Esophagus squamous epithelium (tissue), 5 donors: ENCODE measurements at places on chromosomes 3 and 15.

- no peak for DNase-seq
Observed at GRCh38 chr15:52515343-52515742, 13.3 kb downstream of the MYO5A start.

- no peak for DNase-seq
Observed at GRCh38 chr3:189272500-189273119, 100.8 kb downstream of the TPRG1 start.

DNA sequence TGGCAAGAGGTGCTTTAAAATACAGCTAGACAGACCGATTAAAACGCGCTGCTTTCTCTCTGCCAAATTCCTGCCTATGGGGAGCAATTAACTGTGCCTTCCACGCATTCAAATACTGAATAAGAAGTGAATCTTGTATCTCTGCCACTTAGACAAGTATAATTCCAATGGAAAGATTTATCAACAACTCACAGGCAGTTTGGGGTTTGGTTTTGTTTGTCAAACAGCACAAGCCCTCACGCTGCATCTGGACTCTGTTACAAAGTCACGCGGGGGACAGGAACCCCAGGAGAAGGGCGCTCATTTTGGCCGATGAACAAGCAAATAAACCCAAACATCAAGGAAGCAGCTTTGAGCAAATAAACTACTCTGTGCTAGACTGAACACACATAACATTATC, 61.8 kb upstream of the TMCO5A start:
- no peak for DNase-seq

DNA sequence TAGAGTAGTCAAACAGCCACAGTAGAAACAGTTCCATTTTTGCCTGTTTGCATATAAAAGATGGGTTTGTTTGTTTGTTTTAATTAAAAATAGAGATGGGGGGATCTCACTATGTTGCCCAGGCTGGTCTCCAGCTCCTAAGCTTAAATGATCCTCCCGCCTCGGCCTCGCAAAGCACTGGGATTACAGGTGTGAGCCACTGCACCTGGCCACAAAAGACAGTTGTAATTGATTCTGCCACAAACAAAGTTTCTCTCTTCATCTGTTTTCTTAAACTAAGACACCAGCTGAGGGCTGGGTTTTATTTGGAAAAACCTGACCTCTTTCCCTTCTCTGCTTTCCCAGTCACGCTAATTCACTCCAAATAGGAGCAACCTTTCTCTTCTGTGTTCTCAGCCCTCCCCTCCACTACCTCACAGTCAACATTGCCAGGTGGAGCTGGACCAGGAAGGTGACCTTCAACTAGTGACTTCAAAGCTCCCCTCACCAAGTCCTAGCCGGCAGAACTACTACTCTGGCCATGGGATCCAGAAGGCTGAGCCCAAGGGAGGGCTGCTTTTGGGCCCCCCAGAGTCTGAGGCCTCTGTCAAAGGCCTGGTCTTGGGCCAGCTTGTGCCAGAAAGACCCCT, 1.5 kb upstream of the IDH2 start:
- no peak for DNase-seq

DNA sequence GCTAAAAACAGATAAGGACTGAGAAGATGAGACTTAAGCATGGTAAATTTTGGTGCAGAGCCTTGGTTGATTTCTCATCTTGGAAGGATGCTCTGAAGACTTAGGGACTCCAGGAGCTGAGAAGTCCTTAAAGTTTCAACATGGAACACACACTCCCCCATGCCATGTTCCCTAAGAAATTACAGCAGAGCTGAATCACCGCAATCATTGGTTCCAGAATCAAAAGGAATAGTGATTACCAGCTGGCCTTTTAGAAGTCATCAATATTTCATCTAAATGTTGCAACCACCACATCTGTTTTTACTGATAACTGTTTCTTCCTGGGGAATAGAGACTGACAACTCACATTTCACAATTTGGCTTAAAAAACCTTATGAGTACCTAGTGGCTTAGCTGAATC, 229.3 kb downstream of the MINAR1 start:
- no peak for DNase-seq

GRCh38 chr3:154427685-154428285, 2.2 kb downstream of the GPR149 start:
- DNase-seq = no peak

GRCh38 chr3:130841357-130841756, 52.5 kb upstream of the ATP2C1 start:
- DNase-seq = no peak

- no peak for DNase-seq
Observed at GRCh38 chr3:80553211-80553610, 785.4 kb upstream of the ROBO1 start.

DNA sequence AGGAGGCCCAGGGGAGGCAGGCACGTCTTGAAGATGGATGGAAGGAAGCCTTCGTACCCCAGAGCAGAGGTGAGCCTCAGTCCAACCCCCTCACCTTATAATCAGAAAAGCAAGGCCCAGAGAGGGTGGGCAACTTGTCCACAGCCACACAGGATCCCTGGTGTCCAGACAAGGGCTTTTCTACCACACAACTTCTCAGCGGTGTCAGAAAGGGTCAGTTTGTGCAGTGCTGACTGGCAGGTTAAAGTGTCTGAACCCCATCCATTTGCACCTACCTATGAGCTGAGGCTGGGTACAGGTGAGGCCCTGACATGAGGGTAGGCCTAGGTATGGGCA, 8.6 kb downstream of the IGDCC3 start:
- DNase-seq = no peak

DNA sequence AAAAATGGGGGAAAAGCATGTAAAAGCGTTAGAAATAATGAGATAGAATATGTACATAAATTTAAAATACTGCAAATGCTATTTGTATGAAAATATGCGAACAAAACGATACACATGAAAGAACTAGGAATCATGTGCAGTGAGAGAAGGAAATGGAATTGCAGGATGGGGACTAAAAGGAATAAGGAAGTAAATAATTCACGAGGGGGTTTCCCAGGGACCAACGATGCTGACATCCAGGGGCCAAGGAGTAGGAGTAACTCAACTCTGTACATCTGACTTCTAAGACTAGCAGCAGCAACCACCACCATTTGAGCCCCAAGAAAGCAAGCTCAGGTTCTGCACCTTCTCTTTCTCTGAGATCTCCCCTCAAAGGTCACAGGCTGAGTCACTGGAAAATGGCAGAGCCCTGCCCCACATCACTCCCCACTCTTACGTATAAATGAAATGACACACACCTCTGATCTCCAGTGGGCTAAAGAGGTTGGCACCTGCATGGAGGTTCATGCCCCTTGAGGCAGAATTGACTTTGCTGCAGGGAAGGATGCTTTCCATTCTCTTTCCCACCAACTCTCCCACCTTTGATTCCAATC, 100.0 kb upstream of the DLG1 start:
- DNase-seq = no peak

DNA sequence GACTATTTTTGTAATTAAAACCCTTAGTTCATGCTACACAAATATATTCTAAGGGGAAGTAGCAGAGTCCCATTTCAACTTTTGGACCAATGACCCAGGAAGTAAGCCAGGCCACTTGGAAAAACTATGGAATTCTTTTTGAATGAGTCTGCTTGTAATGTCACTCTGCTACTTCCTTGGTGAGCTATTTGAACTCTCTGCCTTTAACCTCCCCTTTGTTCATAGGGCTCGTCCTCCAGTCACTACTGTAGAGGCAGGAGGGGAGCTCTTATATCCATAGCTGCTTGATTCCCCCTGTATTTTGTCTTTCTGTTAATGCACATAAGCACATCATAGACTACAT, 119.6 kb downstream of the UACA start:
- no peak for DNase-seq

- DNase-seq = no peak
Observed at GRCh38 chr3:48548126-48548525, 8.5 kb downstream of the PFKFB4 start.

- no peak for DNase-seq
Observed at GRCh38 chr3:3447641-3448040, 268.1 kb upstream of the CRBN start.

DNA sequence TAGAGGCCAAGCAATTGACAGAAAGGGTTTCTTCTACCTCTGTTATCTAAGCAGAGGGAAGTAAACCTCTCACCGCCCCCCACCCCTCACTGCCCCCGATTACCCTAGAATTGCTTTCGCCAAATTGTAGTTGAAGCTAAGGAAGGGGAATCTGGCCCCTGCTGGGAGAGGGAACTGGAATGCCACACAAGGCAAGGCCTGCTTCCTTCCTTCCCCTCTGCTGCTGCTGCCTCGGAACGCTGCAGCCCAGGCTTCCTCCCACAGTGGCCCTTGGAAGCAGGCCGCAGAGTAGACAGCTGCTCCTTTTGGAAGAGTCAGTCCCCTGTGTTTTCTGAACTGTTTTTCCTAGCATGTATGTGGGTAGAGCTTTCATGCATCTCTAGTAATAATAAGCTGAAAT, 21.6 kb downstream of the RLBP1 start:
- DNase-seq = no peak

DNA sequence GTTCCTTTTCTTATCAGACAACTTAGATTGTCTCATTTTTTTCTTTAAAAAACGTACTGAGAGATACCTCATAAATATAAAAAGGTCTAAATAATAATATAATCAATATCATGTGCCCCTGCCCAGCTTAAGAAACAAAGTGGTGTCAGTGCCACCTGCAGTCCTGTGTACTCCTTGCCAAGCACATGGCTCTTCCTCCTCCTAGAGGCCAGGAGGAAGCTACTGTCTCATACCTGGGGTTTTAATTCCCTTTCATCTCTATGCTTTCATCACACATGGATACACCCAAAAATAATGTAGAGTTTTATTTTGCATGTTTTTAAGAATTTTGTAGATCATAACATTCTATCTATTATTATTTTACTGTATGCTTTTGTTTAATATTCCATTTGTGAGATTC, 98.6 kb upstream of the C15orf61 start:
- DNase-seq = no peak

DNA sequence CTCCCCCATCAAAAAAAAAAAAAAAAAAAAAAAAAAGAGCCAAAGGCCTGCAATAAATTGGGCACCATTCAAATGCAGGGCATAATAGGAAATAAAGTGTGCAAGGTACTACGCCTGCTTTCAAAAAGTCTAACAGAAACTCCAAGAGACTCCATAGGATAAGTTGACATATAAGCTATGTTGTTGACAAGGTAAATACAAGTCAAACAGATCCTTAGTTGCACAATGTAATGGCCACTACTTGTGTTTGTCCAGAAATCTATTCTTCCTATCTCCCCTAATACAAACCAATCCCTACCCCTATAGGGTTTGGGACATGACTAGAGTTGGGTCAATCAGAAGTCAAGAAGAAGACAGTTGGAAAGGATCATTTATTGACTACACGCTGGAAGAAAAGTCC, 16.0 kb downstream of the MAP4 start:
- DNase-seq = no peak

DNA sequence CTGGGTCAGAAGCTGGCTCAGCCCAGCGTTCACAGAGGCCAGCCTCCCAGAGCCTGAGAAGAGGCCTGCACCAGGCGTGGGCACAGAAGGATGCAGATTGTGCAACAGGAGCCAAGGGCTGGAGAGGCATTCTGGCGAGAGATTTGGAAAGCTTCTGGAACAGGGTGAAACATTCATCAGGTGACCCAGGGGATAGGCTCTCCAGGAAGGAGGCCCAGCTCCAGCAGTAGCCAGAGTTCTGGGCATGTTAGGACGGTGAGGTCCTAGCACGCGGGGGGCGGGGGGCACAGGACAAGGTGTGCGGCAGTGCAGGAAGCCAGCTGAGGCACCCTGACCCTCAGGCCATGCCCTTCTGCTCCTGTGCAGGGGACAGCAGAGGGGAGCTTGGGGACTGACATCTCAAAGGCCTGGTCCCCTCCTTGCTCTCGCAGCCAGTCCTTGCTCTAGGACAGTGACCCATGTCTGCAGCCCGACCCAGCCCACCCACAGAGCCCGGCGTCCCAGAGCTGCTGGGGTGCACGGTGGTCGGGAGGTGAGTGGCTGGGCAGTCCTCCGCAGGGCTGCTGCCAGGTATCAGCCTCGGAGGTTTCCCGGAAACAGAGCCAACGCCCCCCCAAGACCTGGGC, 111.7 kb upstream of the KLF13 start:
- DNase-seq = no peak

DNA sequence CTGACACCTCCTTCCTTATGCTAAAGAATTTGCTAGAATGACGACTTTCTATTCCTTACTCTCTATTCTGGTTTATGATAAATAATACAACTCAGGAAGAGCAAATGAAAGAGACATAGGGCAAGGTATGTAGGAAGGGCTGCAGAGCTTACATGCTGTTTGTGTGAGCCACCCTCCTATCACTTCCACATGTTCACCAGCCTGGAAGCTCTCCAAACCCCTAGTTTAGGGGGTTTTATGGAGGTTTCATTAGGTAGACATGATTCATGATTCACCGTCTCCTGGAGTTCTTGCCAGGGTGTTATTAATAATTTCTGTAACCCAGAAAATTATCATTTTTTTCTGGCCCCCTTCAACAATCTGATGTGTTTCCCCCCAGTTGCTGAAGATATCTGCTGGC, 172.1 kb upstream of the COL8A1 start:
- no peak for DNase-seq

DNA sequence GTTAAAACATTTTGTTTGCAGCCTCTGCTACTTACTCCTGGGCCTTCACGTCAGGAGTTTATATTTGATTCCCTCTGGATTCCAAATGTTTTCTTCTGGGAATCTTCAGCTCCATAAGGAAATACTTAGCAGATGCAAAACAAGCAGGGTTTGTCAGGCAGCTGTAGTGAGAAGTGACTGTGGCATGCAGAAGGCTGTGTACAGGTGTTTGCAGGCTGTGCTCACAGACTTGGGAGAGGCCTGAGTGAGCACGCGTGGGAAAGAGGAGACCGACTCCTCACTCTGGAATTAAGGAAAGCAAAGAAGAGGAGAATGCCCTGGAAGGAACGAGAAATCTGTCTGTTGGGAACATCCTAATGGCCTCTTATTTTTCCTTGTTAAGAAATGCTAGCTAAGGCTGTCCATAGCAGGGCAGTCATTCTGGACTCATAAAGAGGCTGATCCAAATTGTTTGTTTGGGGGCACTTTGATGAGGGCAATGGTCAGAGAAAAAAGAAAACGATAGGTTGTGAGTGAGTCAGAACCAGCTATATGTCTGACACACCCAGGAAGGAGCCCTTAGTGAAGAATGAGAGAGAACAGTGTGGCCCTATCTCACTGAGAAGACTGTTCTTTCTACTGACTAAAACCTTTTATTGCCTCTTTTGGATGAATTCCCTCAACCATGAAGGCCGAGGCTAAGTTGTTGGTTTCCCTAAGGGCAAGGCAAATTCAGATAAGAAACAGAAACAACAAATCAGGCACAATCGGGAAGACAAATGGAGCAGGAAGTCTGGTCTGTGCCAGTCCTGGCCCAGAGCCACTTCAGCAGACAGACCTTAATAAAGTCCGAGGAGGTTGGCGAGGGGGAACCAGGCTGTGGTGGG, 82.6 kb downstream of the TGFBR2 start:
- DNase-seq = no peak

DNA sequence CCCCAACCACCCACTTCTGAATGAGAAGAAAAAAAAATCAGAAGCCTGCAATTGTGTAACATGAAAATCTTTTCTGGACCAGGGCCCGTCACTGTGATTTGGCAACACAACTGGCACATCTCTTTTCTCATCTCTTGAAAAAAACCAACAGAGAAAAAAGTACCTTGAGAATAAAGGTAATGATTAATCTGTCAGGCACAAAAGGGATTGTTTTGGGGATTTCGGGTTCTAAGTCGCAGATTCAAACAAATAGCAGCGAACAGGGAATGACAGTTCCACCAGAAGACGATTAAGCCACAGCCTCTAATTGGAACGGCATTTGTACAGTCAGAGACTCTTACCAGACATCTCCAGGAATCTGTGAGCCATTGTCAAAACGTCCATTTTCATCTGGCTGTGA, at the start of gene AQP9:
Gene AQP9, plus strand, starts transcription at position 276 of the 400 bp plus-strand sequence. CDS start 185 bp downstream, outside the sequence.
- no peak for DNase-seq

- DNase-seq = no peak
Observed at GRCh38 chr15:63072023-63072650, 29.6 kb downstream of the TPM1 start.
